T-helper 22 cell (primary cell): ENCODE measurements at places on chromosomes 6 and 20.

GRCh38 chr6:40671001-40671693, 84.0 kb upstream of the LRFN2 start:
- DNase-seq: no peak

DNA sequence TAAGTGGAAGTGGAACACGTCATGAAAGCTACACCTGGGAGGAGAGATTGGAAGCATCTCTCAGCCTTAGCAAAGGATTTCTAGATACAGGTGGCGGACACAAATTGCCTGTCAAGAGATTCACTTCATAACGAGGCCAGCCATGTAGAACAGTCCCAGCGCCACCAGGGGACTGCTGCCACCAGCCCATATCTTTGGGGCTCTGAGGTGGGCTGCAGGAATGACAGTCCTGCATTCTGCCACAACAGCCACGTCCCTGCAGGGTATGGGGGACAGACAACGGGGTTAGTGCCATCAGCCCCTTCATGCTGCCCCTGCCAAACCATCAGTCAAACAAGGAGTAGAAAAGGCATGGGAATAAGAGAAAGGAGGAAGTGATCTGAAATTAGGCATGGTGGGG, 81.2 kb upstream of the SASH1 start:
- no peak for DNase-seq

- no peak for DNase-seq
Observed at GRCh38 chr6:33213166-33213988, 5.1 kb downstream of the RING1 start.

GRCh38 chr6:3958255-3958654, 109.1 kb downstream of the FAM50B start:
- DNase-seq: no peak

- DNase-seq: no peak
Observed at GRCh38 chr6:51569594-51569993, 517.8 kb downstream of the PKHD1 start.

DNA sequence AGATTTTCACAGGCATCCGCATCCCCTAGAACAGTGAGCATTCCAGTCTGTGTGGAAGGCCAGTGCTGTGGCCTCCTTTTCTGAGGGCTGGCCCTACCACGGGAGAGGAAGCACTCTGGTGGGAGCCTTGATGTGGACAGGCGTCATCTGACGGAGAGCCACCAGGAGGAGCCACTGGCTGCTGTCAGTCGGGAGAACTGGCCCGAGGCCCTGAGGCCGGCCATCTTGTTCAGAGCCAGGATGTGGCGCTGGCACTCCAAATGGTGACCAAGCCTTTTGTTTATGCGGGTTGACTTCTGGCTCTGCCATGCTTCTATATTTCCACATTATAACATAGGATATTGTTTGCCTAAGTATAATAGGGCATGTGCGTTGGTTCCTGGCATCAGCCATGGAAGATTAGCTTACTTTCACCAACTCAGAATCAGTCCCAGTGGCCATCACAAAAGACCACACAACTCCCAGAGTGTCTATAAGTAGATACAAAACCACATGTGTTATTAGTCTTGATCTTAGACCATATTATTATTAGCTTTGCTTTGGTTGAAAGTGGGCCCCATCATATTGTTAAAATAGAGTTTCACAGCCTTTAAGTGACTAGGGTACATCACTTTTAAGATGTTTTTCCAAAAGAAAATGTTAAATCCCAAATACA, 273.9 kb upstream of the TAB2 start:
- DNase-seq: no peak

- DNase-seq: no peak
Observed at GRCh38 chr6:37054171-37054570, 48.7 kb downstream of the FGD2 start.

DNA sequence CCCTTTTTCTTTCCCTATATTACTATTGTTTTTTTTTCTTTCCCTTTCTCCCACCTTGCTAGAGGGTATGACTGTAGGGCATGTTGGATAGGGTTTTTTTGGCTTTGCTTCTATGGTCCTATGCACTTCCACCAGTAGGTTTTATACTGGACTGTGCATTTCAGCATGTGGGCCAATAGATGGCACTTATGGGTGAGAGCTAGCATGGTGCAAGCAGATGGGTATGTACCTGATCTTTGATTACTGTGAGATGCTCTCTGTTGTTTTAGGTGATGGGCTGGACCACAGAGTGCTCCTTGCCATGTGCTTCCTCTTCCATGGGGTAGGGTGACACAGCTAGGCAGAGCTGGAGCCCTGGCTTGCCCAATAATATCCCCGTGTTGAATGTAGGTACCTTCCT, 128.5 kb upstream of the CHD6 start:
- no peak for DNase-seq

DNA sequence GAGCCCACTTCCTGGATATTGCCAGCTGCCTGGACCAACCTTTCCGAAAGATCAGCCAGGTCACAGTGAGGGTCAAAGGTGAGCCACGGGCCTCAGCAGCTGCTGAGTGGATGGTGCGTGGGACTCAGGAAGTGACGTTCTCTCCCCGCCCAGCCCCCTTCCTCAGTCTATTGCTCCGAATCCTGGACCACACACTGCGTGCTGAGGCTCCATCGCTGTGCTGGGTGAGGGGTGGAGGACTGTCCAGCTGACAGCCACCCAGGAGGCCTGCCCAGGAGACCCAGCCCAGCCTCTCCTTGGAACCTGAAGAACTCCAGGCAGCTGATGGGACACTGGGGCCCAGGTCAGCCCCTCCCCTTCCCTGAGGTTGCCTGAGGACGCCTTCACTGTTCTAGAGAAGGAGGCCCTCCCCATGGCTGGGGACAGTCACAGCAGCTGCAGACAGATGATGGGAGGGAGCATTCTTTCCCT, 94.4 kb upstream of the CD93 start:
- no peak for DNase-seq

DNA sequence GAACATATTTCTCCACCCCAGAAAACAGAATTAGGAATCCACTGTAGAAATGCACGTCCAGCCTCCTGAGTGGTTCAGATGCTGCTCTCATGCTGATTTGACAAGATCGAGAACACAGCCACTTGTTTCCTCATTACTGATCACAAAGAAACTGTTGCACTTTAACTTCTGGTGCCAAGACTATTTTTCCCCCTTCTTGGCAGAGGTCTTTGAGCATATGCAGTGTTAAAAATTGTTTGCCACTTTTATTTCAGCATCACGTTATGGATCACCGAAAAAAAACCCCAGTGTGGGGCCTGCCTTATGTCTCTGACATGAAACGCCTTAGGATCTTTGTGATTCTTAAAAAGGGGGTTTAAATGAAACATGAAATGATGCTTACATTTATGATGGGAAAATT, 1066.9 kb downstream of the KIF16B start:
- no peak for DNase-seq

DNA sequence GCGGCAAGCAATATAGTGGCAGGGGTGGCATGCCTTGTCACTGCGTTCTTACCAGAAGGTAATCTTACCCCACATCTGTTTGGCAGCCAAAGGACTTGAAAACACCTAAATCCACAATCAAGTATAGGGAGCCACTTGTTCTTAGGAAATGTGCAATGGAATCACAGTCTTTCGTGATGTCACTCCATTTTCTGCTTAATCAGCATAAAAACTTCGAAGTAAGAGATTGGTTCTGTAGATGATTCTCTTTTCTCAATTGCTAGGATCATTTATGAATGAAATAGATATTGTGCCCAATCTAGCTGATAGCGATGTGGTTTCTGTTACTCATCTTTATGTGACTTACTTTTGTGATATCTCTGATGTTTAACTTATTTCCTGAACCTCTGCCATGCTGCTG, 89.0 kb downstream of the SLC22A3 start:
- DNase-seq: no peak

DNA sequence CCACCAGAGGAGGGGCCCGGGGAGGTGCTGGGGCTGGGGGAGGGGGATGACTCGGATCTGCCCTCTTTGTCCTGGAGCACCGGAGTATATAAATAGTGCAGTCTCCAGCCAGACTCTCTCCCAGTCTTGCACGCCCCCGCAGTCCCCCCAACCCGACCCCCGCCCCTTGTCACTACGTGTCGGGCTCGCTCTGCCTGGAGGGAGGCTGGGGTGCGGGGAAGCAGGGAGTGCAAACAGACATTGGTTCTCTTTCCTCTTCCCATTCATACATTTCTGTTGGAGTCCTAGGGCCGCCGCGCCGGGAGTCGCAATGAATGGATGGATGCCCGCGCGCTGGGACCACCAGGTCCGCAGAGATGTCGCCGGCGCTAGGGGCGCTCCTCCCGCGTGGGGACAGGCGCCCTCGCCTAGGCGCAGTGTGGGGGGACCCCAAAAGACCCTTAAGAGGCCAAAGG, 179.3 kb downstream of the TBXT start:
- no peak for DNase-seq

GRCh38 chr6:51299621-51300380, 481.1 kb downstream of the TFAP2B start:
- DNase-seq: no peak

DNA sequence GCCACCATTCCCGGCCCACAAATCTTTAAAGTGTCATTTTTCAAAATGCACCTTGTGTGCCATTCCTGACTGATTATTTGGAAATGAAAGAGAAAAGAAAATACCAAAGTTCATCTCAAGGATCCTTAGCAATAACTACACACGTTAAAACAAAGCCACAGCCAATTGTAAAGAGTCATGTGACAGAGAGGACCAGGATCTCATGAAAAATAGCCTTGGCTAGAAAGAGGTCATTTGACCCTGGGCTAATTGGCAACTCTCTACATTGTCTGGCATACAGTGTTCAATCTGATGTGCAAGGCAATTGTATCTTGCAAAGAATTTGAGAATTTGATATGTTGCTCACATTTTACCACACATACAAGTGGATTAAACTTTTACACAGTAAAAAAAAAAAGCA, 31.6 kb upstream of the HLA-G start:
- DNase-seq: no peak

GRCh38 chr6:147793871-147794643, 285.6 kb downstream of the SAMD5 start:
- DNase-seq: no peak

DNA sequence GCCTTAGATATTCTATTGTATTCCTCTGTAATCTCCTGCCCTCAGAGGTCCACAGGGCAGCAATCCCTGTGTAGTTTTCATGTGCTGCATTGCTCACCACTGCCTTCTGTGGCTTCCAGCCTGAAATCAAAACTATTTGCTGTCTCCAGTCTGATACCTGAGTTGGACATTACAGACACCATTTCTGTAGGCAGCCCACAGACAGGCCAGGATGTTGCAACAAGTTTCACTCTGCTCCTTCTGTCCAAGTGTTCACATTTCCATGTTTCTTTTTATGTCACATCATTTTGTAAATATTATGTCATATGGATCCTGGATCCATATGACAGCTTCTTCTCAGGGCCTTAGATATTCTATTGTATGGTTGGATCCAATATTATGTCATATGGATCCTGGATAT, 21.7 kb downstream of the ECI2 start:
- DNase-seq: no peak

DNA sequence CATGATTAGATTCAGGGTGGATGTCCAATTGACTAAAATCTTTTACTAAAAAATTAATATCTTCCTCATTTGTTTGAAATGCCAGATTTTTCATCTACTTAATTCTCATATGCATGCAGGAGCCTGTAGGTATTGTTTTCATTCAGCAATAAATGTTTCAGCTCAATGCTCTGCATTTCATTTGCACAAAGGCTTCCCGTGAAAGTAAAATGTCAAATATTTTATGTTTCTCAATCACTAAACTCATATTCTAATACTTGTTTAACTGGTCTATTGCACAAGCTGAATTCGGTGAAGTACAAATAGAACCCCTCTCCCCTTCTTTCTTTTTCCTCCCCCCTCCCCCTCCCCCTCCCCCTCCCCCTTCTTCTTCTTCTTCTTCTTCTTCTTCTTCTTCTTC, 175.9 kb downstream of the MCHR2 start:
- DNase-seq: no peak
